ENCODE measurements at places on chromosomes 2 and 18.
A peak's percentile ranks its signal among the peaks of the same experiment; 100 is the strongest.

DNA sequence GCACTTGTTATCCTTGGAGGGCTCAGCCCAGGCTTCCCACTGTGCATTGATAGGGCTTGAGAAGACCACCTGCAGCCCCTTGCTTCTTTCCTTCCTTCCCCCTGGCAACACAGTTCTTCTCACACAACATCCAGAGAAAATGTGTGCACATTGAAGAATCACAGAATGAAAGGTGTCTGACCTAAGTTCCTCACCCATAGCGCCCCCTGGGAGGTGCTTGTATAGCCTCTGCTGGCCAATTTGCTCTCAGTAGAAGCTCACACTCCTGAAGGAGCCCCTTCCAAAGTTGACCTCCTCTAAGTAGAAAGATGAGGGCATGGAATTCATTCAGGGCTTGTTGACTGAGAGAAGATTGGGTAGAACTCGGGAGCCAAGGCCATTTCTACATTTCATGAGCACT, 758.4 kb upstream of the KLHL29 start:
- no peak for DNase-seq

DNA sequence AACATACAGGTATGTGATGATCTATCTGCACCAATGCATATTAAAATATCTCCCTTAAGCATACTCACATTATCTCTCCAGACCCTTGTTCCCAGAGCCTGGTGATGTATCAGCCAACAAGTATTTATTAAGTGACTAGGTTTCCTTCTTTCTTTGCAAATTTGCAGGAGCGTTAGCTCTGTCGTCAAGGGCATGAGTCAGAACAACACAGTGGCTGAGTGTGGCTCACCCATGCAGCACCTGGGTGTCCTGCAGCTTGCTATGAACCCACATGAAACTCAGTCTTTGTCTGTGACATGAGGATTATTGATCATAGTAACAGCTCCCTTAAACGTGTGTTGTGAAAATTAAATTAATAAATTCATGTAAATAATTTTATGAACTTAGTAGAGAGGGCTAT, 96.6 kb downstream of the PIEZO2 start:
- DNase-seq: no peak

DNA sequence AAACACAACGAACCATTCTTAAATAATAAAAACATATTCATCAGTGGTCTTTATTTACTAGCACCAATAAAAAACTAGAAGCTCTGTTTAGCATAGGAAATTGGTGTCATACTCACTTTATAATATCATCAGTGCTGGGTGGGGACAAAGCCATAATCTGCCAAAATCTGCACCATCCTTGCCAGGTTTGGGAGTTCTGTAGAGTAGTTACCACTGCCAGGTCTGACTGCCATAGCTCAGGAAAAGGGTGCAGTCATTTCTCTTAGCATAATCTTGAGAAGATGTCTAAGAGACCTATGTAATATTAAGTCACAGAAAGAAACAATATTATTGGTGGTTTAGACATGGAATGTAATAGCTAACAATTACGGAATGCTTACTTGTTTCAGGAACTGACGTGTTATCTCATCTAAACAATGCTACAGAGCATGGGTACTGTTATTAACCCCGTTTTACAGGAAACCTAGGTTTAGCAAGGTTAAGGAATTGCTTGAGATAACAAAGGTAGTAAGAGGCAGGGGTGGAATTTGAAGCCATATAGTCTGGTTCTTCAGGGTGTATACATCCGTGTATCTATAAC, 1.6 kb upstream of the MARCHF7 start:
- peak; percentile 36 for DNase-seq

DNA sequence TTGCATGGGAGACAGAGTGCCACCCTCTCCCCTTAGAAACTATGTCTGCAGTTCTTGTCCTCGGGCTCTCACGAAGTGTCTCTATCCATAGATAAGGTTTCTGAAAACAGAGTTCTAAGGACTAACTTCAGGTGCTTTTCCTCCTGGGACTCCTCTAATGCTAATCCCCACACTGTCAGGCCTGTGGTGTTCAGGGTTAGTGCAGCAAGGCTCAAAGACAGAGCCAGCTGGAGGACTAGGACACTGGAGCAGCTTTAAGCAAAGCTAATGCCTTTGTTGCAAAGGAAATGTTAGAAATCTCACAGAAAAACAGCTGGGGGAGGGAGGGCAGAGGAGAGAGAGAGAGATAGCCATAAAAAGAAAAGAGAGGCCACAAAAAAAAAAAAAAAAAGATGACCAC, 824.0 kb upstream of the FSHR start:
- DNase-seq: no peak

- no peak for DNase-seq
Measured at GRCh38 chr18:48172226-48173006, 236.8 kb downstream of the ZBTB7C start.

GRCh38 chr2:70984228-70984575, 5.8 kb downstream of the ANKRD53 start:
- DNase-seq: no peak

GRCh38 chr18:28984731-28985130, 807.8 kb upstream of the CDH2 start:
- no peak for DNase-seq

GRCh38 chr2:149915151-149915550, 327.6 kb upstream of the MMADHC start:
- DNase-seq: no peak

GRCh38 chr18:3466045-3466444, 16.1 kb downstream of the TGIF1 start:
- no peak for DNase-seq

DNA sequence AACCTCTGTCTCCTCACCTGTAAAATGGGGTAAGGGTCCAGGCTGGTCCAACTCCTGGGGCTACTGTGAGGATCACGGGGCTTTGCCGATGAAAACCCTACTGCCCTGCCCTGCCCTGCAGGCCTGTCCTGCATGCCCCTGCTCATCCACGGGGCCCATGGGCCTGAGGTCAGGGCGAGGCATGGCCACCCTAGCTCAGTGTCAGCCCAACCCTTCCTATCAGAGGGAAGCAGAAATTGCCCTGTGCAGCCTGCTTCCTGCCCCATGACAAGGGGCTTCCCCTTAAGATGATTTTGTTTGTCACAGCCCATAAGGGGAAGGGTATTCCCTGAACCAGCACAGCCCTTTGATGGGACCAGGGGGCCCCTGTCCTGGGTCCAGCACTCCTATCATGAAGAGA, 353.6 kb upstream of the ID2 start:
- DNase-seq: no peak
